Kidney epithelial cell (primary cell): ENCODE measurements at places on chromosomes 1 and 21.

DNA sequence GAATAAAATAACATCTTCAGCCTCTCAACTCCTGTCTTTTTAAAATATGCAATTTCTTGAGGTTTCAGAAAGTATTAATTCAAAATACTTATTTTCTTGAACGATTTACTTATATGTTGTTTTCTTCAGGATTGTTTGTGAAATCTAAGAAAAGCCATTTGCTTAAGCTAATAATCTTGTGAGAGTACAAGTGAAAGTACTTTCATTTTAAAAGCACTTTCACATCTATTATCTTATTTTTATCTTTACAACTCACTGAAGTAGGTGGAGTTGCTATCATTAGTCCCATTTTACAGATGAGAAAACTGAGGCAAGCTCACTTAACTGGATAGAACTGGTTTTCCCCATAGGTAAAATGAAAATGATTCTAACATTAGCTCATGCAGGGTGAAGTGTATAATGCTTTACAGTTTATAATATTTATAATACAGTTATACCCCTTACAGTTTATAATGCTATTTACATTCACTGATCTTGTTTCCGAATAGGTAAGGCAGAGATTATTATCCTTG lies 4.7 kb upstream of the PLPP3 start:
- DNase-seq: no peak

GRCh38 chr1:243394066-243394465 lies 138.2 kb downstream of the SDCCAG8 start:
- DNase-seq: no peak

GRCh38 chr1:174036204-174036603 lies 14.0 kb upstream of the RC3H1 start:
- no peak for DNase-seq

DNA sequence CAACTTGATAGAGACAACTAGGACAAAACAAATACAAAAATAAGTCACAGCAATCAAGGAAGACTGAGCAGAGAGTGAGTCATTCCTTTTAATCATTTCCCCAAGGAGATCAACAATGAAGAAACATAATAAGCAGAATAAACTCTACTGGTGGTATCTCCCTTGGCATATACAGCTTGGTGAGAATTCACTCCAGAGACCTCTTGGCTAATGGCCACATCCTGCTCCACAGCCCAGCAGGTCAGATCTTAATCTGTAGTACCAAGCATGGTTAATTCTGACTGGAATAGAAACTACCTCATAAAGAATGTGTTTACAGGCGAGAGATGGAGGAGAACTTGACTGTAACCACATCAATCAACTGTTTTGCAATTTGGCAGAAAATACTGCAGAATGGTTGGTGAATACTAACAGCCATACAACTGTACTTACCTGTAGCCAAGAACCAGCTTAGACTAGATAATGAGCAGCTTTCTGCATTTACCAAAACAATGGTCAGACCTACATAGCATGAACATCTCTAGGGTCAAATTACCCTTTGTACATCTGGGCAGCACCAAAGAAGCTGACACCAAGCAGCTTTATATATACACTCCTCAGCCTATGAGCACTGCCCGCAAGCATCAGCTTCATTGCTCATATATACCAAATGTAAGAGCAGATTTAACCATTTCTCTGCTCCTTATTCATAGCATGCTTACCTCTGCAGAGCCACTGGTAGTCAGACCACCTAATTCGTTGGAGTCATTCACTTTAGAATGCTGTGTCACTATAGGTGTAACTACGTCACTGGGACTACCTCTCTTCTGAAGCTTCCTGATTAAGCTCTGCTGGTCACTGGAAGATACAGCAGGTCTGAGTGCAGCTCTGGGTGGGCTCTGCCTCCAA lies 51.0 kb downstream of the KIAA0319L start:
- DNase-seq: peak; percentile 86

- no peak for DNase-seq
These were observed 15.3 kb downstream of the NAV1 start for GRCh38 chr1:201554190-201554600.

DNA sequence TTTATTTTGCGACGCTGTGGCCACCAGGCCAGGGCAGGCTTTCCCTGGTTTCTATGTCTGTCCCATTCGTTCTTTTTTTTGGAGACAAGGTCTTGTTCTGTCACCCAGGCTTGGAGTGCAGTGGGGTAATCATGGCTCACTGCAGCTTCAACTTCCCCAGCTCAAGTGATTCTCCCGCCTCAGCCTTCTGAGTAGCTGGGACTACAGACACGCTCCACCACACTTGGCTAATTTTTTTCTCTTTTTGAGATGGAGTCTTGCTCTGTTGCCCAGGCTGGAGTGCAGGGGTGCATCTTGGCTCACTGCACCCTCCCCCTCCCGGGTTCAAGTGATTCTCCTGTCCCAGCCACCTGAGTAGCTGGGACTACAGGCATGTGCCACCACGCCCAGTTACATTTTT lies 43.4 kb upstream of the WNT4 start:
- no peak for DNase-seq

- peak; percentile 12 for DNase-seq
These were observed 188.2 kb downstream of the OMA1 start for GRCh38 chr1:58358346-58358745.

GRCh38 chr1:17405898-17406759 lies 33.3 kb downstream of the RCC2 start:
- DNase-seq: peak; percentile 9

DNA sequence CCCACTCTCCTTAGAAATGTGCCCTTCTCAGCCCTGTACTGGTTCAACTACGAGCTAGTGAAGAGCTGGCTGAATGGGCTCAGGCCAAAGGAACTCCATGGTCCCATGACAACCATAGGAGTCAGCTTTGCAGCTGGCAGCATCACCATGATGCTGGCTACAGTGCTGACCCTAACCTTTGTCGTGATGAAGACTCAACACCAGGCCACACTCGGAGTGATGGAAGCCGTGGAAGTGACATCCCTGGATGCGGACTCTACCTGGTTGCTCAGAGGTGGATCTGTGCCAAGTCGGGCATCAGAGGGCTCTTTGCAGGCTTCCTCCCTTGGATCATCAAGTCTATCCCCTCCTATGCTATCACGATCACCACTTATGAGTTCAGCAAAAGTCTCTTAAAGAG lies 11.6 kb downstream of the KDM5B start:
- no peak for DNase-seq

DNA sequence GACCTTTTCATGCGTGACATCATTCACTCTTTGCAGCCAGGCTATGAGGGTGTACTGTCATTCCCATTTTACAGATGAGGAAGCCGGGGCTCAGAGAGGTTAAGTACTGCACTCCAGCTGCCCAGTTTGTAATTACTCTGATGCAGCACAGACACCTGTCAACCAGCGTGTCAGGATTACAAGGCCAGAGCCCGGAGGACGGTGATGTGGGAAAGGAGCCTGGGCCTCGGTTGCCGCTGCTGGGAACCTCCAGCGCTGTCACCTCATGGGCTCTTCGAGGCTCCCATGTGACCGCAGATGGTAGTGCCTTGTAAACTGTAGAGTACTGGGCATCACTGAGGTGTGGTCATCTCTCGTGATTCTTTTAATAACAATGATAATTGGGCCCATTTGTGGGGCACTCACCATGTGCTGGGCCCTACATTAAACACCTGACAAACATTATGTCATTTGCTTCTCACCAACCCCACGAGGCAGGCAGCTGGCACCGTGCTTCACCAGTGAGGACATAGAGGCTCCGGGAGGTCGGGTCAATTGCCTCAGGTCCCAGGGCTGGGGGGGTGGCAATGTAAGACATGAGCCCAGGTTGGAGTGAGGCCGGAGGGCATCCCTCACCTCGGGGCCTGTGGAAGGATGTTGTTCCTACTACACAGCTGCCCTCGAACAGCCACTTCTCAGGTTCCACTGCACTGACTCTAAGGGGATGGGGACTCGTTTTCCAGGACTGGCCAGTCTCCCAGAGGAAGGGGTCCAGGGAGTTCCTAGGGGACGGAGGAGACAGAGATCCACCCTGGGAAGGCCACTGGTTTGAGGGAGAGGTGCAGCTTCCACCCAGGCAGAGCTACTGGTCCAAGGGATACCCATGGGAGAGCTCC lies 42.8 kb upstream of the PADI1 start:
- no peak for DNase-seq

DNA sequence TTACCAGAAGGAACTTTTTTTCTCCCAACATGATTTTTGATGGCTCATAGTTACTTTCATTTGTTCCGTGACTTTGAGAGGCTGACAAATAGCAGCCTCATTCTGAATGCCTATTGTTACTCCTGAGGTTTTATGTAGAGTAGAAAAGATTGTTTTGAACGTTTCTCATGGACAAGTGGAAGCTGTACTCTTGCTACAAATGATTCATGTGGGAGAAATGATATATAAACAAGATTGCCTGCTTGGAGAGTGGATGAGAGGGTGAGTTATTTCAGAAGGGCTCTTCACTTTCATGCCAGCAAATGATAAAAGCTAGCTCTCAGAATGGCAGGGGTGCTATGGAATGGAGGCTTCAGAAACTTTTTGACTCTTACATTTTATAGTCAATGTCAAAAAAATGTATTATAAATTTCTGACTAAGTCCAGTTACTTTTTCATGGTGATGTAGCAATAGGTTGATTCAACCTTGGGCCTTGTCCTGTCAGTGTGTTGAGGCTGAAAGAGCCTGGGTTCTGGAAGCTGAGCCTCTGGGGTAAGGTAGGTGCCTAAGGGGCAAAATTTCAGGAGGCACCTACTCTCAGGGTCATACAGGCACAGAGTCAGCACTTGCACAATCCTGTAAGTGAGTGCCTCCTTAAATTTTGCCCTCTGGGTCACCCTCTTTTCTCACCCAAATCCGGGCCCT lies 19.4 kb downstream of the JUN start:
- DNase-seq: no peak

GRCh38 chr1:157878059-157878458 lies 36.5 kb upstream of the CD5L start:
- DNase-seq: peak; percentile 37

DNA sequence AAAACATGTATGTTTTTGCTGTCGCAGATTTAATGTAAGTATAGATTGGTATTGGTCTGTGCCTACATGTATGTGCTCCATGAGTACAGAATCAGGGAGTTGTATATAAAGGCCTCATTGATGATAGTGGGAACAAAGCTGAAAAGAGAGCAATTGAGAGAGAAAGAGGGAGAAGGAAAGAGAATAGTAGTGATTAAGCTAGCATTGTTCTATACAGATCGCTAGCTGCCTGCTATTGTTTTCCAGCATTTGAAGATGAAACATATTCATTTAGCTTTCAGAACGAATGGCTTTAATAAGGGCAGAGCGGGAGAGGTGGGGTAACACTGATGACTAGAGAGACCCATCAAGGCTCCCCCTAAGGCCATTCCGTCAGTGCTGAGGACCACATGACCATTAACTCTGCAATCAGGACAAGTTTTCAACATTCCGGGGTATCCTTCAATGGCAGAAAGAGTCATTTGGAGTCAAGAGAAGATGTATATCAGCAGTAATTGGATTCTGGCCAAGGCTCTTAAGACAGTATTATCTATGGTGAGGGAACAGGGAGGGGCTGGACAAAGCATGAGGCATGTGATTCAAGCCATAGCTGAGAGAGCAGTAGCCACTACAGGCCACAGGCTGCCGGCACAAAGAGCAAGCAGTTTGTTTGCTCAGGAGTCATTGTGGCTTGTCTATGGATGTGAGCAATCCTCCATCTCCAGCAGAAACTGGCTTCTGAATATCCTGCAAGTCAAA lies 176.5 kb downstream of the PBX1 start:
- DNase-seq: no peak

DNA sequence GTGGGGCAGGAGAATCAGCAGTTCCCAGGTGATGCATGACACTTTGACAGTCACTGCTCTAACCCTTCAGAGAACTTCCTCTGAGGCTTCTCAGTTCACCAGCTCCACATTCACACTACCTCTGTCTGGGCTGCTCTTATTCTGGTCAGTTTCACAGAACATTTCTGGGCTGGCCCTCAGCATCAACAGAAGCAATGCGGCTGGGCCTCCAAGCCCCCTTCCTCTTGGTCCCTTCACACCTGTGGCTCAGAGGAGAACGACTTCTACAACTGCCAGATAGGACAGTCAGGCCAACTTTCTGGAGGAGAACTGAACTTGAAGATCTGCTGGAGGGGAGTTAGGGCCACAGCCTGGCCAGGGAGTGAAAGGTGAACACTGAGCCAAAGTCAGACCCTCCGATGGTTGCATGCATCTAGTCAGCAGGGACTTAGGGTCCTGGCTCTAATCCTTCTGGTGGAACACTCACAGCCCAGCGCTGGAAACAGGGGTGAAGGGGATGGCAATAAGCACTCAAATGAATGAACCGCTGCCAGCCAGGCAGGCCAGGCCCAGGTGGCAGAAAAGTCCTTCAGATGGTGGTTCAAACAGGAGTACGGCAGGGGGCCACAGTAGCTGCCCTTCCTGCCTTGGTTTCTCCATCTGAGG lies 274.1 kb downstream of the FOXD2 start:
- no peak for DNase-seq

- DNase-seq: no peak
These were observed 11.3 kb upstream of the PTPRC start for GRCh38 chr1:198627436-198628066.

DNA sequence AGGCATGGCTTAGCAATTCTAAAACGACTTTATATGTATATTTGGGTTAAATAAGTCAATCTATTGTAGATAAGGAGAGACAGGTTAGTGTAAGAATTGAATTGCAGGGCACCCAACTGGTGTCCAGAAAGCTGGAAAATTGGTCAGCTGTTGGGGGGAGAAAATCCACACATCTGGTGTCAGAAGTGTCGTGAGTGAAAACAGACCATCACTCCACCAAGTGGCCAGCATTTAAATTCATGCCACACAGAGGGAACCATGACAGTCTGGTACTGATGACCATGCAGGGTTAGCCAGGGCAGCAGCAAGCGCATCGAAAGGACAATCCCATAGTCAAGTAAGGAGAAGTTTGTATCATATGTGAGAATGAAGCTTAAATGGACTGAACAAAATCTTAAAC lies 11.7 kb downstream of the LAX1 start:
- no peak for DNase-seq

- no peak for DNase-seq
These were observed 717 bp downstream of the B4GALT3 start for GRCh38 chr1:161176468-161177111.

GRCh38 chr21:33258475-33258874 lies 7.7 kb upstream of the IL10RB start:
- no peak for DNase-seq

- DNase-seq: no peak
These were observed 23.8 kb downstream of the HIVEP3 start for GRCh38 chr1:41894808-41895483.

DNA sequence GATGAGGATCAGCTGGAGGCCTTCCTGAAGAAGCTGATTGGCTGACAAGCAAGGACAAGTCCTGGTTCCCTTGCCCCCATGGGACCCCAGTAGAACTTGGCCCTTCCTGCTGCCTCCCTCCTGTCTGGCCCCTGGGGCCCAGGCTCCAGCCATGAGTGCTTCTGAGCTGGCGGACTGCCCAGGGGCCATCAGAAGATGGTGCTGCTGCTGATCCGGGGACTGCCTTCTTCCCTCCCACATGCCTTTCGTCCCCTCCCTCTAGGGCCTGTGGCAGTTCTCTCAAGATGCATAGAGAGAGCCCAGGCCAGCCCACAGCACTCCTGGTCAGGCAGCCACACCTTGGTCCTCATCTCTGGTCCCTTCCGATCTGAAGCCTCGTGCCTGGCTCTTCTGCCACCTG lies 57.9 kb upstream of the PRKACB start:
- DNase-seq: no peak
